ENCODE measurements at places on chromosomes 4 and X. TPM values are rescaled to one million over a fixed set of nuclear protein-coding genes. Genes with fewer than 3 reads are reported as not detected.

DNA sequence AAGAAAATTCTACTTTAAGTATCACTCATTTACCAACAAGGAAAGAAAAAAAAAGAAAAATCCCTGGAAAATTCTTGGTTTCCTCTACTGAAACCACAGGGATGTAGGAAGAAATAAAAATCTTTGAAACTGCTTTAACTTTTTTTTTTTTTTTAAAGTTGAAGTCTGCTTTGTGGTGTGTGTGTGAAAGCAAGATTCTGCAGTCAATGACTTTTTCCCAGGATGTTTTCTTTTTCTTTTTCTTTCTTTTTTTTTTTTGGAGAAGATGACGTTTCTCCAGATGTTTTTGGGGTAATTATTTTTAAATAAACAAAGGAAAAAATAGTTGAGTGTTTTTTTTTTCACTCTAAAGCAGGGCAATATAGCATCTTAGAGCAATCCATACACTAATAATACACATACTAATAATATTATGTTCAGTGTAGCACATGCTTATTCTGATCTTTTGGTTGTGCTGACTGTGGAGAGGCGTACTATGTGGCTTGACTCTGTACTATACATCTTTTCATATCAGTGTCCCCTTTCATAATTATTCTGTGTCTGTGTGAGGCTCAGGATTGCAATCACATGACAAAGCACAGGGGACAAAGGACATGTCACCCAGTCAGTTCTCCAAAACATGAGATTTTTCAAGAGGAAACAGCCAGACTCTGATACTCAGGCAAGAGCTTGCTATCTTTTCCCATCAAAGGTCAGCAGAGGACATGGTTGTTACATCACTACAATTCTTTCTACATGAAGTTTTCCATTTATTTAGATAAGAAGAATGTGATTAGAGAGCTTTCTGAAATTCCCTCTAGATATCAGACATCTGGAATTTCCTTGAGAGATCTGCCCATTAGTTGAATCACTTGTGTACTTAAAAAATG lies 111.0 kb downstream of the PDE5A start:
- peak overlapping the region; percentile 71 for H3K4me3 ChIP-seq
- peaks cover 39% of the 10 kb centered on the region for H3K36me3 ChIP-seq
- H3K27ac ChIP-seq: peak overlapping the region; percentile 76
- no peaks in the 10 kb centered on the region for H3K27me3 ChIP-seq

DNA sequence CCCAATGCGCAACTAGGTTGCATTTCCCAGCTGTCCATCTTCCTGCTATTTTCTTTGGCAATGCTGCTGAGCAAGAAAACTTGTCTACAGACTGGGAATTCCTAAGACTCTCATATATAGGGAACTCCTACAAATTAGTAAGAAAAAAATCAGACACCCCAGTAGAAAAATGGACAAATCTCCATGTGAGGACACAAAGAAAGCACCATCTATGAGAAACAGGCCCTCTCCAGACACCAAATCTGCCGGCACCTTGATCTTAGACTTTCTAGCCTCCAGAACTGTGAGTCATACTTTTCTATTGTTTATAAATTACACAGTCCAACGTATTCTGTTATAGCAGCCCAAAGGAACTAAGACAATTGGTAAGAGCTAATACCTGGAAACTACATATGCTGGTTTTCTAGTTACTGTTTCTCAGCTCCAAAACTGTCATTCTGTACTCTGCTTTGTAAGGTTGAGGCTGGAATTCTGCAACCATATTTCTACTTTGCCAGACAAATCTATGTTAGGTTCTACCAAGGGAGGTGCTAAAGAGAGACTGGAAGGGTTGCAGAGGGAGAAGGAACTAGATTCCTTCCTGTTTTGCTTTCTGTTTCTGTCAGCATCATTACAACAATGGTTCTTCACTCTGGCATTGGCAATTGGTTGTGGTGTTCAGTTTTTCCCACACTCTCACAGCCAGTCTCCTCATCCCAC lies 35.7 kb upstream of the FAM241A start:
- no peak overlapping the region for H3K27ac ChIP-seq
- peaks cover 28% of the 10 kb centered on the region for H3K4me1 ChIP-seq
- peak; percentile 12 for DNase-seq

NFKB1 gene
- 29.2 TPM for total RNA-seq

GRCh38 chrX:15816886-15817285 lies 26.6 kb downstream of the ZRSR2 start:
- H3K36me3 ChIP-seq: peaks cover 22% of the 10 kb centered on the region
- H3K4me3 ChIP-seq: no peak overlapping the region
- no peaks in the 10 kb centered on the region for H3K27me3 ChIP-seq
- H3K4me1 ChIP-seq: peaks cover 8% of the 10 kb centered on the region
- H3K27ac ChIP-seq: no peak overlapping the region
